Right cardiac atrium (tissue), 5 donors: ENCODE measurements at places on chromosomes 1 and 21. TPM values are rescaled to one million over a fixed set of nuclear protein-coding genes. Genes with fewer than 3 reads are reported as not detected.

Gene SLAMF8
- total RNA-seq: 2.3 TPM

Gene OR6K3
- total RNA-seq: not detected

Gene PBX1
- total RNA-seq: 78.8 TPM

Gene DMBX1
- total RNA-seq: not detected

Gene NOS1AP
- total RNA-seq: 1.4 TPM

Gene MANEAL
- total RNA-seq: 1.5 TPM

Gene SGIP1
- 5.0 TPM for total RNA-seq

Gene SERTAD4
- 9.5 TPM for total RNA-seq

Gene VWA5B1
- total RNA-seq: 0.51 TPM

Gene SPATA45
- total RNA-seq: not detected

Gene TMIGD3
- 2.8 TPM for total RNA-seq

Gene BCAR3
- 12.5 TPM for total RNA-seq

Gene CADM3
- total RNA-seq: 6.8 TPM

Gene FAM151A
- not detected for total RNA-seq

Gene PBXIP1
- total RNA-seq: 84.8 TPM

Gene CYB561D1
- total RNA-seq: 5.1 TPM

Gene CFHR5
- total RNA-seq: not detected

Gene CDC42BPA
- 38.0 TPM for total RNA-seq

Gene ANKRD35
- total RNA-seq: 2.2 TPM

Gene TUT4
- total RNA-seq: 40.0 TPM

Gene LEFTY1
- total RNA-seq: 0.48 TPM

Gene ALX3
- total RNA-seq: not detected

Gene KCNA3
- 0.56 TPM for total RNA-seq

Gene KLHL17
- total RNA-seq: 7.8 TPM

Gene RASAL2
- total RNA-seq: 28.4 TPM

Gene VANGL2
- total RNA-seq: 11.4 TPM

Gene PSMA5
- 60.2 TPM for total RNA-seq

Gene F5
- 4.0 TPM for total RNA-seq

Gene B3GALT5
- total RNA-seq: 0.06 TPM

Gene CLDN19
- total RNA-seq: not detected

Gene NIBAN1
- 324 TPM for total RNA-seq

Gene HPCAL4
- 3.4 TPM for total RNA-seq

Gene AMY1C
- not detected for total RNA-seq

Gene INKA2
- total RNA-seq: 46.2 TPM

Gene KRTAP10-6
- not detected for total RNA-seq

Gene PTGS2
- 6.1 TPM for total RNA-seq

Gene MIXL1
- not detected for total RNA-seq

Gene LHX8
- total RNA-seq: not detected

Gene DNAJC6
- 26.8 TPM for total RNA-seq

Gene PLCH2
- total RNA-seq: 0.08 TPM

Gene RAB25
- total RNA-seq: not detected

Gene CELA3A
- total RNA-seq: not detected

Gene HOOK1
- 12.0 TPM for total RNA-seq

Gene KAZN
- 6.6 TPM for total RNA-seq

Gene DMRTA2
- not detected for total RNA-seq

Gene RAD54L
- total RNA-seq: 0.56 TPM

Gene NHLH1
- not detected for total RNA-seq
